Gastrocnemius medialis (tissue), 4 donors: ENCODE measurements at places on chromosomes 2 and 18. TPM values are rescaled to one million over a fixed set of nuclear protein-coding genes. Genes with fewer than 3 reads are reported as not detected.
A peak's percentile ranks its signal among the peaks of the same experiment; 100 is the strongest.

The CFAP53 gene
- total RNA-seq: not detected

The IGFBP2 gene
- total RNA-seq: 14.3 TPM

The SLC4A3 gene
- total RNA-seq: 0.29 TPM

The C1GALT1C1L gene
- not detected for total RNA-seq

The IAH1 gene
- 38.1 TPM for total RNA-seq

The WDFY1 gene
- total RNA-seq: 14.0 TPM

The ZBTB7C gene
- 0.53 TPM for total RNA-seq

The MAL gene
- 0.87 TPM for total RNA-seq

The ZSWIM2 gene
- not detected for total RNA-seq

DNA sequence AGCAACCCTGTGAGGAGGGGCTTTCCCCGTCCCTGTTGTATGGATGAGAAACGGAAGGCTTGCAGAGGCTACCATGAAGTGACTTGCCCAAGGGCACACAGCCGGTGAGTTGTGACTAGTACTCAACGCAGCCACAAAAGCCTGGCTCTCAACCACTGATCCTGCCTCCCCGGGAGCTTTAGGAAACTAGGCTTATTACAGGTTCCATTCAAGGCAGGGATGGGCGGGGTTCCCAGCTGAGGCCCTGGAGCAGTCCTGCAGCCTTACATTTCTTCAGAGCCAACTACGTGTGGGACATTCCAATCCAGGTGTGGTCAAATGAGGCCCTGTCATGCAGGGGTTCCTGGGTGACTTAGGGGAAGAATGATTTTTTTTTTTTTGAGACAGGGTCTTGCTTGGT is 59.6 kb downstream of the MEX3C start:
- no peak for DNase-seq

DNA sequence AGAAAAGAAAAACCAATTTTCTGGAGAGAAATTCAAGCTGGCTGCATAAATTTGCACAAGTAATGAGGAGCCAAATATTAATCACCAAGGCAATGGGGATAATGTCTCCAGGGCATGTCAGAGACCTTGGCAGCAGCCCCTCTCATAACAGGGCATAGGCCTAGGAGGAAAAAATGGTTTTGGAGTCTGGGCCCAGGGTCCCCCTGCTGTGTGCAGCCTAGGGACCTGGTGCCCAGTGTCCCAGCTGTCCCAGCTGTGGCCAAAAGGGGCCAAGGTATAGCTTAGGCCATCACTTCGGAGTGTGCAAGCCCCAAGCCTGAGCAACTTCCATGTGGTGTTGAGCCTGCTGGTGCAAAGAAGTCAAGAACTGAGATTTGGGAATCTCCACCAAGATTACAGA is 57.1 kb downstream of the SCN7A start:
- no peak for DNase-seq

GRCh38 chr2:165390875-165391274 is 78.6 kb upstream of the CSRNP3 start:
- no peak for DNase-seq

DNA sequence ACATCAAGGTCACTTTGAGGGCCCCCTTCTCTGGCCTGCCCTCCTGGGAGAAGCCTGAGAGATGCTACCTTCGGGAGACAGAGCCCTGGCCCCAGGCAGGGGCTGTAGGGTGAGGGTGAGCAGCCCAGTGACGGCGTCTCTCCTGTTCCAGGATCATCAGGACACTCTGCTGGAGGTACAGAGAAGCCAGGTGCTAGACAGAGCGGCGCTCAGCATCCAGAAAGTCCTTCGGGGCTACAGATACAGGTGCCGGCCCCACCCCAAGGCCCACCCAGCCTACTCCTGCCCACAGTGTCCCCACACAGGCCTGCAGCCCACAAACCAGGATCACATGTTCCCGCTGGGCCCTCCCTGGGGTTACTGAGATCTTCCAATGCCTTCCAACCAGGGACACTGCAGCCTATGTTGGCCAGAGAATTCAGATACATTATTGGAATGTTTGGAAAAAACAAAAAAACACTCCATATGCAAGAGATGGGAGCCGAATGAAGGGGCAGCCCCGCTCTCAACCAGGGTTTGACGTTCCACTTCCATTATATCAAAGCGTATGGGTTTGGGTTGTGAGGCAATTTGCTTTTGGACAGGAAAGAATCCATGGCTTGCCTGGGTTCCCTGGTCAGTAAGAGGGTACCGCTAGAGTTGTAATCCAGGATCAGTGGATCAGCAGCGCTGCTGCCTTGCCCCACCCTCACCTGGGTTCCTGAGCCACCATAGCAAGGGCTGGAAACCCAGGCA is 49.5 kb upstream of the GPR17 start:
- no peak for DNase-seq

- DNase-seq: no peak
Measured at GRCh38 chr18:68104036-68104435, 587.5 kb upstream of the DSEL start.

GRCh38 chr2:83017366-83018090 is 1441.6 kb downstream of the SUCLG1 start:
- DNase-seq: no peak

- no peak for DNase-seq
Measured at GRCh38 chr2:9952286-9952737, 819 bp downstream of the GRHL1 start.

DNA sequence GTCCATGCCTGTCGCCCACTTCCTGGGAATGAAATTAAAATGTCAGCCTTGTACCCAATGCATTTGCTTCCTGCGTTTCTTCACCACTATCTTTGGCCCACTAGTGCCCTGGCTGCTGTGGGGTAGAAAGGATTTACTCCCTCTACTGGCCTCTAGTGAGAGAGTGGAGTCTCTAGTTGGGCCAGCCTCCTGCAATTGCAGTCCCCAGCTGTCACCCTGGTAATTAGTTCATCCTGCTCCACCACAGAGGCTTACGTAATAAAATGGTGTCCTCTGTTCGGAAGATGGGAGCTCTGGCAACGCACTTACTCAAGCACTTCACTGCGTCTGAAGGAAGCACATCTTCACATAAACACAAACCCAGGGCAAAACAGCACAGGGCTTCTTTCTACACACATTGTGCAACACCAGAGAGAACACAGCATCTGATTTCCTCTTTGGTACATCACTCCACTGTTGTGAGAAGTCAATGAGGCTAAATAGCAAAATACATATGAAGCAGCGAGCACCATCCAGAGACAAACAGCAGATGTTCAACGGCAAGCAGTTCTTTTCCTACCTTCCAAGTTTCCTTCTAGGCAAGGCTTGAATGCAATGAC is 274.6 kb downstream of the LRATD1 start:
- DNase-seq: no peak

- peak; percentile 27 for DNase-seq
Measured at GRCh38 chr2:218476676-218477075, 57.8 kb downstream of the VIL1 start.

GRCh38 chr2:58636872-58637271 is 395.7 kb upstream of the FANCL start:
- DNase-seq: no peak

- no peak for DNase-seq
Measured at GRCh38 chr2:167537743-167538142, 649.5 kb downstream of the XIRP2 start.

DNA sequence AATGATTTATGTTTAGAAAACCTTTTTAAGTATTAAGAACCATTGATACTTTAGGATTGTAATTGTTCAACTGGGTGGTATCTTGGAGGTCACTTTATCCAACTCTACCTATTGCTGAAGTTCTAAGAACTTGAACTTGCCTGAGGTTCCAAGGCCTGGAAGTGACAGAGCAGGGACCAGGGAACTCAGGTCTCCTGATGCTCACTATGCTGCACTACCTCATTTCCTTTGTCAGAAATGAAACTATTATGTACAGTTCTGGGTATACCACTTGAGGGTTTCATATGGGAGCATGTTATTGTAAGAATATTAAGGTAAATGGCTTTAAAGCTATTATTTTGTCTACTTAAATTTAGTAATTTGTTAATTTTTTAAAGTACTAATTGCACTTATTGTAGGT is 3.0 kb downstream of the MBD5 start:
- no peak for DNase-seq

- no peak for DNase-seq
Measured at GRCh38 chr2:84613082-84613481, 96.8 kb downstream of the DNAH6 start.

DNA sequence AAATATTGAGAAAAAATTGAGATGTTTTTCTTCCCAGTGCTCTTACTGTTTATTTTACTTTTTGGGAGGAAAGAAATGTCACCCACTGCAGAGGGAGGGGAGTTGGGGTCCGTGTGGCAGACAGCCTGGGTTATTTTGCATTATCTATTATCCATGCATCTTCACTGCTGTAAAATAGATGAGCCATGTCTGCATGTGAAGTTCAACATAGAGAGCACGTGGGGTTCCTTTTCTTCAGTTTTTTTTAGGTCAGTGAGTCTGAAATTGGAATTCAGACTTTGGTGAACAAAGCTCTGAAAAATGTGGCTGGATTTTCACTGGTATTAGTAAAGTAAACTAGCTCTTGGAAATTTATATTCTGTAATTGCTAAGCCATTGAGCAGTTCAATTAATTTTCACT is 2.4 kb downstream of the DCDC2C start:
- DNase-seq: no peak

DNA sequence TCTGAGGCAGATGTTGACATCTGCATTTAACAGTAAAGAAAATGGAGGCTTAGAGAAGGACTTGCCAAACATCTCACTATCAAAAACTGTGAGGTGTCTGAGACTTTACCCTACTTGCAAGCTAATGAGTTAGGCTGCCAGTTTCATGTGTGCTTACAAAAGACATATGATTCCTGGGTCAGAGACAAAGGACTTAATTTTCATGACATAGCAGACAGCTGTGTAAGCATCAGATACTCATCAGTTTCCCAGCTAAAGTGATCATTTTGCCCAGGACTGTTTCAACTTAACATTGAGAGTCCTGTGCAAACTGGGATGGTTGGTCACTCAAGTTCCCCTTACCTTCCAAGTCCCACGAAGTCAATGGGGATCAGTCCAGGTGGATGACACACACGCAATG is 18.9 kb upstream of the DAPL1 start:
- no peak for DNase-seq

DNA sequence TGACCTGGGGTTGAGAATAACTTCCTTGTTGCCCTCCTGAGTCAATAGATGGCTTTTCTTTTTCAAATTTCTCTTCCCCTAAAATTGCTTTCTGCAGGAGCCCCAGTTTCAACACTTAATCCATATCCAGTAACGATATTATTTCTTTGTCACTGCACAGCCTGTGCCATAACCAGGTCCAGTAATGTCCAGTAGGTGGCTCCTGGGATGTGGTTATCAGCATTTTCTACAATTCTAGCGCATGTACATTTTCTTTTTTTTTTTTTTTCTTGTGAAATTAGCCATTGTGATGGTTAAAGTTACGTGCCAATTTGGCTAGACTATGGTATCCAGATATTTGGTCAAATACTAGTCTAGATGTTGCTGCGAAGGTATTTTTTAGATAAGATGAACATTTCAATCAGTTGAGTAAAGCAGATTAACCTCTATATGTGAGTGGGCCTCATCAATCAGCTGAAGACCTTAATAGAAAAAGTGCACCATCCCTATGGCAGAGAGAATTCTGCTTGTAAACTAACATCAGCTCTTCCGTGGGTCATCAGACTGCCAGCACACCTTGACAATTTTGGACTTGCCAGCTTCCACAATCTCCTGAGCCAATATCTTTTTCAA is 72.9 kb upstream of the SCG2 start:
- DNase-seq: no peak

GRCh38 chr2:27249159-27249890 is 13.5 kb downstream of the SLC30A3 start:
- no peak for DNase-seq
